ENCODE measurements at places on chromosomes 2 and 18.

DNA sequence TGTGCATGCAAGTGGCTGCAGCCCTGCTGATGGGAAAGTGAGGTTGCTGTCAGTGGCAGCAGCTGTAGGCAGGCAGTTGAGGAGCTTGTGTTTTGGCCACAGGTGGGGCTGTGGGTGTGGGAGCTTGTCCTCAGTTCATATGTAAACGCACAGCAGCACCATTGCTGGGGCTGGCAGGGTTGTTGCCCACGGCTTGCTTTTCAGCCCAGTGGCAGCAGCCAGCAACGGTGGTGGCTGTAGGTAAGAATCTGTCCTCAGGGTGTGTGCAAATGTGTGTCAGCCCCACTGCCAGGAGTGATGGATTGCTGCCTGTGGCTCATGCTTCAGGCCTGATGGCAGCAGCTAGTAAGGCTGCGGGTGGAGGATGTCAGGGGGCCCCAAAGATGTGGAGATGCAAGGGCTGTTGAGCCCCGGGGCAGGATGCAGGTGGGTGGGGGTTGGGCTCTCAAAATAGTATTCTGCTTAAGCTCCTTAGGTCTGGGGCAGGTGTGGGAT lies 141.3 kb upstream of the THUMPD2 start:
- DNase-seq, result no peak

DNA sequence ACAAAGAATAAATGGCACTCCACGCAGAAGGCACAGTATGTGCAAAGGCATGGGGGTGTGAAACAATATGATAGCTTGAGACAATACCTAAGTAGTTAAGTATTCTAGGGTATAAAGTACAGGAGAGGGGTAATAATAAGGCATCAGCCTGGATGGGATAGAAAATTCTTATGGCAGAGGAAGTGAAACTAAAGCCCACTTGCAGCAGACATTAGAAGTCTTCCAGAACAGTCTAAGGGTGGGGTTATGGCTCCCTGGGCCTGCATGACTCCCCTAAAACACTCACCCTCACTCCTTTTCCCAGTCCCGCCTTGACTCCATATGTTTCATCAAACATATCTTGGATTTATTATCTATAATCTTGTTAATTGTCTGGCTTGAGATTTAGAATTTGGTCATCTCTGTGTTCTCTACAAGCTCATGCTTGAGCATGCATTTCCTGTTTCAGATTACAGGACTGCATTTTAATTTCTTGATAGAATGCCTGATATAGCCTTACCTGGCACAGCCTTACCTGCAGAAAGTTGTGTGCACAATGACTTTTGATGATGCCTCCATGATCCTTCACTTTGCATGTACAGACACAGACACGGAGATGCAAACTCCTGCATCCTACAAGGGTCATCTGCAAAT lies 28.5 kb upstream of the TMBIM1 start:
- DNase-seq, result no peak

DNA sequence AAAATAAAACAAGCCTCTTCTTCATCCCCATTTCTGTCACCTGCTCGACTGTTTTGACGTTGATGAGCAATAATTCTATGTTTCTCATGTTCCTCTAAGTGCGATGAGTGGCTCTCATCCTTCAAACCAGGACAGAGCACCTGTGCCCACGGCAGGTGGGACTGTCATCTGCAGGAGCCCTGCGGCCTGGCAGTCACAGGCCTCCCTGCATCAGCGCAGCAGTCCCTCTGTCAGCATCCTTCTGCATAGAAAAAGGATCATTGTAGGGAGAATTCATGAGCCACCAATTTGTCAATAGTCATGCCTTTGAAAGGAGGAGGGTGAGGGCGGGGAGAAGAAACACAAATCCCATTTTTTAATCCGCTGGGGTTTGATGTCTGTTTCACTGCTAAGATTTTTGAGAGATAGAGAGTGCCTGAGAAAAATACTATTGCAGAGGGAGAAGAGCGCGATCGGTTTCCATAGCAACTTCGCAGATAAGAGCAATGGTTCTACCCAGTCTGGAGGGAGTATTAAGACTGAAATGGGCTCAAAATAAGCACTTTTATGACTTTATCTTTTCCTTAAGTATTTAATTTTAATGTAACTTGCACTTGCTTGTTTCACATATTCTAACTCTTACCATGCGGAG lies 234.3 kb upstream of the NCKAP5 start:
- DNase-seq, result no peak

GRCh38 chr18:48138210-48138609 lies 207.8 kb upstream of the SMAD2 start:
- no peak for DNase-seq

DNA sequence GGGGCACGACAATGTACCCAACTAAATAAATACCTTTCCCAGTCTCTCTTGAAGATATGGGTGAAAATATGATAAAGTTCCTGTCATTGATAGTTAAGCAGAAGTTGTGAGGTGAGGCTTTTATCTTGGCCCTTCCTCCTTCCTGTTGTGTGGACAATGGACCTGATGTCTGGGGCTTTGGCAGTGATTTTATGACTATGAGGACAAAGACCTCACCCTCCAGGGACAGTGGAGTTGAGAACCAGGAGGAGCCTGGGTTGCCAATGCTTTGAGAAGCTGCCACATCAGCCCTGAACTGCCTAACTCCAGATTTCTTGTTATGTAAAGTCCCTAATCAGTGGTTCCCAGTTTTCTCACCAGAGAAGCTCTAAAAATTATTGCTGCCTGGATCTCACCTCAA lies 20.8 kb upstream of the MGAT4A start:
- no peak for DNase-seq

- DNase-seq, result no peak
These were observed 44.9 kb upstream of the CYP1B1 start for GRCh38 chr2:38120829-38121228.

DNA sequence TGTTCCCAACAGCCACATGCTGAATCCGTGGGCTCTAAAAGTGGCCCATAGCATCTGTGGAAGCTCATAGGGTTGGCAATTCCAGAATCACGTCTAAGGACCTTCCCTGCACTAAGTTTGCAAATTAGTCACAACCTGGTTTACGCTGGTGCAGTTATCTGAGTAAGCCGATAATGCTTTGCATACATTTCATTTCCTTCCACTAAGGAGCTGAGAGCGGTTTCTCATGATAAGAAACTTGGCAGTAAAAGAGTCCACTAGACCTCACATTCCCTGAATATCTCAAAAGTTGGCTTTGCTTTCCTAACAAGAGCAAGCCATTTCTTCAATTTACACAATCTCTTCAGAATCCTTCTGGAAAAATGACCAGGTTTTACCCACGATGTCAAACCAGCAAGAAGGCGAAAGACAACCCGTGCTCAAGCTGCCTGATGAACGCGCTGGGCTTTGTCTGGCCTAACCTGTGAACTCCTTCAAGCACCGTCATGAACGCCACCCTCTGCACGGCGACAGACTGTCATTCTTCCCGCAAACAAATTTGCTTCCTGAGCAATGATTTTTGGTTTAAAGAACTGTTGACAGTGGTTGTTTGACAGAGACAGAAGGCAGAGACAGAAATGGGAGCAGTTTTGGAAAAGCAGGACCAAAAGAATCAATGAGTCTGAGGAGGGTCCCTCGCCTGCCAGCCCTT lies 73.0 kb upstream of the COPS8 start:
- no peak for DNase-seq

DNA sequence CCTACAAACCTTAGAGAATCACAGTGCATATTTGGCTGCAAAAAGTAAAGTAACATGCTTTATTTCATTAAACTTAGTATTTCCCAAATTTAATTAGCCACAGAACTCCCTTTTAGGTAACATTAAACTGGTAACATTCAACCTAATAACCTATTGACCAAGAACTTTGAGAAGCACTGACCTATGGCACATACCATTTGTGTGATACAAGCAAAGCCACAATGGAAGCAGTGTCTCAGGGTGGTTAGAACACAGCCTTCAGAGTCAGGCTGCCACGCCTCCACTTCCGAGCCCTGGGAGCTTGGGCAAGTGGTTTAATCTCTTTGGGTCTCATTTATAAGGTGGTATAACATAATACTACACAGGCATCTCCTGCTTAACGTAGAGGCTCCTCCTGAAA lies 301.4 kb downstream of the PDE11A start:
- no peak for DNase-seq

DNA sequence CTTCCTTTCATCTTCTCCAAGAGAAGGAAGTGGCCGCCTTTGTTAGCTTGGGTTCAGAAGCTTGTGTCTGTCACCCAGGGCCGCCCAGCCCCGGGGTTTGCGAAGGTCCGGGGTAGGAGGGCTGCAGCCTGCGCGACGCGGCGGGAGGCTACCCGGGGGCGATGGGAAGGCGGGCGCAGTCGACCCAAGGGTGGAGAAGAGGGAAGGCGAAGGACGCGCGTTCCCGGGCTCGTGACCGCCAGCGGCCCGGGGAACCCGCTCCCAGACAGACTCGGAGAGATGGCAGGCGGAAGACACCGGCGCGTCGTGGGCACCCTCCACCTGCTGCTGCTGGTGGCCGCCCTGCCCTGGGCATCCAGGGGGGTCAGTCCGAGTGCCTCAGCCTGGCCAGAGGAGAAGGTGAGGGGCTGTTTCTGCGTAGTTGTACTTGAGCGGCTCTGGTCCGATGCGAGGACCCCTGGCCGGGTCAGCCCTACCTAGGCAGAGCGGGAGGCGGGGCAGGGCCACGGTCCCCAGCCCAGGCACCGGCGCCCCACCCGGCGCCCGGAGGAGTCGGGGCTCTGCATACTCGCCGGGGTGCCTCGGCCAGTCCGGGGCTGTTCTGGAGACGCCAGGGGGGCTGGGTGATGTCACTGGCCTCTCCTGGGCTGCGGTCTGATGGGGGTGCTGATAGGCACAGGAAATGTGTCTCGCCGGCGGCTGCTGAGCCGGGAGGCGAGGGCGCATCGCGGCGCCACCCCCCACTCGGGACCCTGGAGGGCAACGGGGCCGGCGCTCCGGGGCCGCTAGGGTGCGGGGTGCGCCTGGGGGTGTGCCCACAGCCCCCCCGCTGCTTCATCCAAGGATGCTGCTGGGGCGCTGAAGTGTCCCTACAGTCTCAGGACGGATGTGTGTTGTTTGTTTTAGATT lies at the start of gene QPCT:
QPCT (plus strand) TSS at position 178 of the 909 bp plus-strand sequence; CDS start at position 280, 102 bp downstream.
- no peak for DNase-seq

DNA sequence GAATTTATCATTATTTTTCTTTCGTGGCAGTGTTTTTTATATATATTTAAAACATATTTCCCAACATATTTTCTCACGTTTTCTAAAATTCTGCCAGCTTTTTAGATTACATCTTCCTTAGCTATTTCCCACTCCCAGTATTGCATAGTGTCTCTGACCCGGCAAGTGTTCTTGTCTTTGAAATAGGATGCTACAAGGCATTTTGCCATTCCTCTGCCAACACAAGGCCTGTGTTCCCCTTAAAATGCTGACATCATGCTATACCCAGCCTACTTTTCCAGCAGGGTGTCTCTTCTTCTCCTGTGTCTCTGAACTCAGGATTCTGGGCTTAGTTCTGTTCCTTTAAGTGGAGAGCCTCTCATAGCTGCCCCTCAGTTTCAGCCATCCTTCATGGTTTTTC lies 115.2 kb downstream of the DIS3L2 start:
- no peak for DNase-seq

- no peak for DNase-seq
These were observed 57.1 kb downstream of the PXDN start for GRCh38 chr2:1687254-1687653.

- DNase-seq, result no peak
These were observed 172.7 kb upstream of the TRIB2 start for GRCh38 chr2:12543978-12544558.

Measured in stimulated activated CD4-positive, alpha-beta T cell treated with anti-CD3 and anti-CD28 coated beads, Interleukin-1b, Interleukin-23, amount 100 ng/mL, for 1 hour (primary cell).